Activated T-helper 17 cell treated with anti-CD3 and anti-CD28 coated beads, Interleukin-2, amount 50 U/mL, for 72 hours (primary cell): ENCODE measurements at places on chromosomes 1 and 21. TPM values are rescaled to one million over a fixed set of nuclear protein-coding genes. Genes with fewer than 3 reads are reported as not detected.

- ATAC-seq: peak; percentile 93
These were observed at the start of gene THEM4 for GRCh38 chr1:151909167-151910149. Gene THEM4 (minus strand): TSS chr1:151909511. CDS start chr1:151909458, 53 bp downstream.

- no peak for ATAC-seq
These were observed 235.4 kb upstream of the SNX7 start for GRCh38 chr1:98426092-98426491.

DNA sequence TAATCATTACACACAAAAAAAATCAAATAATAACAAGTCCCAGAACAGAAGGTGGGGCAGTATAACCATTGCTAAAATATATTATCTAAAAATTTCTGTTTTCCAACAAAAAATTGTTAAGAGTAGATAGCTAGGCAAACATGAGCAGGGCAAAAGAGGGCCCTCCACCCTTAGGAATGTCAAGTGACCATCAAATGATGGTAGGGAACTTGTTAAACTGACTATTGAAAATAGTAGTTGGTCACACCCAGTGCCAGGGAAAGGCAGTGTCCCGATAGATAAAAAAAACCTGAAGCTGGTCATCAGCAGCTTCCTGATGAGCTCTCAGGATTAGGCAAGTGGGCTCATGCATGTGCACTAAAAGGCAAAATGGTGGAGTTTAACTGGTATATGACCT lies 18.4 kb upstream of the COP1 start:
- no peak for ATAC-seq

GRCh38 chr1:168467452-168467851 lies 76.3 kb downstream of the XCL2 start:
- peak; percentile 12 for ATAC-seq

- no peak for ATAC-seq
These were observed 421.4 kb upstream of the RUNX1 start for GRCh38 chr21:35470522-35470921.

GRCh38 chr1:156284112-156284511 lies at the start of gene TMEM79:
Gene TMEM79 (plus strand): TSS chr1:156284325. CDS start chr1:156285227, 902 bp downstream.
- ATAC-seq: no peak

Gene OBSCN
- 10.8 TPM for total RNA-seq

DNA sequence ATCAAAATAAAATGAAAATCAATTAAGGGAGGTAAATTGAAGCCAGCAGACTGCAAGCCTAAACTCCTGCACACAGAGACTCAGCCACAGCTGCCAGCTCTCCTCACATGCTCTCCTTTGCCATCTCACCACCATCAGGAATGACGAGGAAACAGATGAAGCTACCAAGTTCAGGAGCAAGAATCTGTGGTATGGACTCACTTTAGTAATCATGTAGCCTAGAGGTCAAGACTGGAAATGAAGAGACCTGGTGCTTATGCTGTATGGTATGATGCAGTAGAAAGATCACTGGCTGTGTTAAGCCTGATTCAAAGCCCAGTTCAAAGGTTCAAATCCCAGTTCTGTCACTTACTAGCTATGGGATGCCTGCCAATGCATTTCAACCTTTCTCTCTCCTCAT lies 78.9 kb upstream of the CAMK1G start:
- ATAC-seq: no peak

DNA sequence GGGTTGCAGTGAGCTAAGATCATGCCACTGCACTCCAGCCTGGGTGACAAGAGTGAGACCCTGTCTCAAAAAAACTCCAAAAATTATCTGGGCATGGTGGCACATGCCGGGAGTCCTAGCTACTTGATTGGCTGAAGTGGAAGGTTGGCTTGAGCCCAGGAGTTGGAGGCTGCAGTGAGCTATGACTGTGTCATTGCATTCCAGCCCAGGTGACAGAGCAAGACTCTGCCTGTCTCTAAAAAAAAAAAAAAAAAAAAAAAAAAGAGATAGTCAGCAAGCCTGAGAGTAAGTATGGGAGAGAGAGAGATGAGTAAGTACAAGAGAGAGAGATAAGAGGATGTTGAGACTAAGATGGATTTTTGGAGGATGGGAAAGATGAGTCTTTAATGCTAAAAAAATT lies 180.8 kb upstream of the CACYBP start:
- ATAC-seq: peak; percentile 61

- no peak for ATAC-seq
These were observed 926 bp upstream of the MRPL55 start for GRCh38 chr1:228109962-228110488.

DNA sequence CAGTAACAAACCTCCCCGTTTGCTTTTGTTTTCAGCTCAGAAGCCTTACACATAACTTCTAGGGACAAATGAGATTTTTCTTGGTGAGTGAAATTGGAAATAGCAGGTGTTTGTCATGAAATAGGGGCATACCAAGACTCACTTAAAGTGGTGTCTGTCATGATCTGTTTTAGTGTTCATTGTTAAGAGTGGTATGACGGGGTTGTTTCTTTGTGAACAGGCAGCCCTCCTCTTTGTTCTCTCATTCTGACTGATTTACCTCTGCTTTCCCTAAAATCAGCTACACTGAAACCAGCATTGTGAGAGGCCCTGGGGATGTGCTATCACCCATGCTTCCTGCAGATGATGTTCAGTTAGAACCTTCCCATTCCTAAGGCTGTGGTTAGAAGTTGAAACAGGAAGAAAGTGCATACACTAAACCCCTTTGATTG lies 2.5 kb upstream of the ERO1B start:
- ATAC-seq: peak; percentile 65

DNA sequence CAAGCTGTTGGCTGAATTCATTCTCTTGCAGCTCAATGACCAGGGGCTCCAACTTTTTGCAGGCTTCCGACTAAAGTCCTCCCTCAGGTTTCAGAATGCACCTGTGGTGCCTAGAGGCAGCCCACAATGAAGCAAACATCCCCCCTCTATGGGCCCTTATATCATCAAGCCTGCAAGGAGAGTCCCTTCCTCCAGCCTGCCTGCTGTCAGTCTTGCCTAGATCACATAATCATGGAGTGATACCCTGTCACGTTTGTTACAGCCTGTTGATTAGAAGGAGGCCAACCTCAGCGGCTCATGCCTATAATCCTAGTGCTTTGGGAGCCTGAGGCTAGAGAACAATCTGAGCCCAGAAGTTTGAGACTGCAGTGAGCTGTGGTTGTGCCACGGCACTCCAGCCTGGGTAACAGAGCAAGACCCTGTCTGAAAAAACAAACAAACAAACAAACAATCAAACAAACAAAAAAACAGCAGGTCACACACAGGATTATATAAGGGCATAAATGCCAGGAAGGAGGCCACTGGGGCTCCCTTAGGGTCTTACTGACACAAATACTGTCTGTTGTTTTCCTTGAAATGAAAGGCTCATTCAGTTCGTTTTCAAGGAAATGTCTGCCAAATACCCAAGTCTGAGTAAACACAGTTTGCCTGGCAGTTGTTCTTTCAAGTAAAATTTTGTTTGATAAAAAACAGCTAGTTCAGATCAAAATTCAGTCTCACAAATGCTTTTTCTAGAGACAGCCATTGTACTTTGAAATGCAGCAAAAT lies 4.7 kb upstream of the SPRR3 start:
- ATAC-seq: no peak

DNA sequence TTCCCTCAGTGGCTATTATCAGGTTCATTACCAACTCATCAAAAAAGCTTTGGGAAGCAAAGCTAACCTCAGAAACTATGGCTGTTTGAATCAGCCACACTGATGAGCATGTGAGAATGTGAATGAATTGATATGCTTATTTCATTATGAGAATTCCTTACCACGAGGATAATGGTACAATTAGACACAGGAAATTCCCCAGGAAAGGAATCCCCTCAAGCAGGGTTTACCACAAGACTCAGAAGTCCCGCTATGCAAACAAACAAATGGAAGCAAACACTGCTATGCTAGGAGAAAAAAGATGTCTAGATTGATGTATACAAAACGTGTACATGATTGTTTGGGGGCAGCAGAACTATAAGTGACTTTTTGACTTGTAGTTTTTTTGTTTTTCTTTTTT lies 205.0 kb downstream of the HMCN1 start:
- ATAC-seq: no peak

DNA sequence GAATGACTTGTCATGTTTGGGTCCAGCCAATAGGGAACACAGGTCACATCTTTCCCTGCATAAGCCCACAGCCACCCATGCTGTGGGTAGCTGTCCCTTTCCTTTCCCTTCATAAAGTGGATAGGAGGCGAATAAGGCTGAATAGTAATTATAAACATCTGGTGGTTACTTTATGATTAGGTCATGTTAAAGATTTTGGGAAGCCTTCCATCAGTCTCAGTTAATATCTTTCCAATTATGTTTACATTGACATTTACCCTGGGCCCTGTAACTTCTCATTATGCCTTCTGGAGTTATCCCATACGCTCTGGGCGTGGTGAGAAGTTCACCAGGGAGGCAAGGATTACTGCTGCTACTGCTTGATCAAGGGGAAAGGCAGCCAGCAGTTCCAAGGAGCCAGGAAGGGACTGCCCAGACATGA lies 197.2 kb downstream of the HLX start:
- no peak for ATAC-seq

- no peak for ATAC-seq
These were observed 9.2 kb upstream of the PADI1 start for GRCh38 chr1:17195731-17196130.

- no peak for ATAC-seq
These were observed 5.9 kb downstream of the ANKRD13C start for GRCh38 chr1:70348399-70349165.

Gene AMY1B
- not detected for total RNA-seq

Gene AKR7A3
- total RNA-seq: 1.6 TPM

DNA sequence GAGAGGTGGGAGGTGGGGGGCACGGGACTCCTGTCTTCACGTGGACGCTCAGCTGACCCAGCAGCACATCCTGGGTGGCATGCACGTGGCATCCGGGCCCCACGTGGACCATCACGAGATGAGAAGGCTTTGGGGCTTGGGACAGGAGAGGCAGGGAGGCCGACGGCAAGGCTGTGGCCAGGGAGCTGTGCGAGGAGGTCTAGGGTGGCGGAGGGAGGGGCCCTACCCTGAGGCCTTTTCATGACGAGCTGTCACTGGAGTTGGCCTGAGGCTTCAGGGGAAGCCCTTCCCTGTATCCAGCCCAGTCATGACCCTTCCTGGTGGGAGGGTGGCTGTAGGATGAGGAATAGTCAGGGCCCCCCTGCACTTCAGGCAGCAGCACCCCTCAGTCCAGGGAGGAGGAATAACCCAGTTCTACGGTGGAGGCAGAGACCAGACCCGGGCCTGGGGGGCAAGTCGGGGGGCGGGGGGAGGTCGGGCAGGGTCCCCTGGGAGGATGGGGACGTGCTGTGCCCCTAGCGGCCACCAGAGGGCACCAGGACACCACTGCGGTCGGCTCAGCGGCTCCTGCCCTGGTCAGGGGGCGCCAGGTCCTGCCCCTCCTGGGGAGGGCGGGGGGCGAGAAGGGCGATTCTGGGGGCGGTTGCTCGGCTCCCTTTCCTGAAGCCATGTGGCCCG lies 2.0 kb upstream of the PERM1 start:
- ATAC-seq: peak; percentile 78

Gene ORC1
- 38.6 TPM for total RNA-seq

DNA sequence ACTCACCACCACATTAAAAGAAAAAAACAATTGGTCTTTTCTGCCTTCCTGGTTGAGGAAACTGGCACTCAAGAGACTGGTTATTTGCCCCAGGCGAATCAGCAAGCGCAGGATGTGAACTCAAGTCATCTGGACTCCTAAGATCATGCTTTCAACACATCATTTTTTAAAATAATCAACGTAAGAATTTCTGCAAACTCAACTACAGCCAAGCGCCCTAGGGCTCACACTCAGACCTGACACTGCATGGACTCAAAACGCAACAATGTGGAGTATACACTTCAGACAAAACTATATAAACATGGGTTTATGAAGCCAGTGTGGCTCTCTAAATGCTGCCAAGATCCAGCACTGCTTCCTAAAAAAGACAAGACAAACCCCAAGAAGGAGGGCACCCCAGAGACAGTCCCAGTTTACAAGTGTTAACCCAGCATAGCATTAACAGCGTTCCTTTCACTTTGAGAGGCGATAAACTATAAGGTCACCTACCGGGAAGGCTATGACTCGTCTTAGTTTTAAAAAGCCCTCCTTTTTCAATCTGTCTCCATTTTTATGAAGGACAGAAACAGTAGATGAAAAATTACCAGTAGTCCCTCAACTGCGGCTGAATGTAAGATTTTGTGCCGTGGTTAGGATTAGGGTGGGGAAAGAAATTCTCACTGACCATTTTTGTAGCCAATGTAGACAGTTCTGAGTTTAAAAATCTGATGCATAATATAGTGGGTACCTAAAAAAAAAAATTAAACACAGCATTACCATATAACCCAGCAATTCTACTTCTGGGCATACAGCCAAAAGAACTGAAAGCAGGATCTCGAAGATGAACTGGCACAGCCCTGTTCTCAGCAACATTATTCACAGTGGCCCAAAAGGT lies 54.8 kb downstream of the SIPA1L2 start:
- peak; percentile 20 for ATAC-seq

- no peak for ATAC-seq
These were observed 506.5 kb downstream of the SMYD3 start for GRCh38 chr1:246000638-246001015.

Gene NUP133
- 42.1 TPM for total RNA-seq

DNA sequence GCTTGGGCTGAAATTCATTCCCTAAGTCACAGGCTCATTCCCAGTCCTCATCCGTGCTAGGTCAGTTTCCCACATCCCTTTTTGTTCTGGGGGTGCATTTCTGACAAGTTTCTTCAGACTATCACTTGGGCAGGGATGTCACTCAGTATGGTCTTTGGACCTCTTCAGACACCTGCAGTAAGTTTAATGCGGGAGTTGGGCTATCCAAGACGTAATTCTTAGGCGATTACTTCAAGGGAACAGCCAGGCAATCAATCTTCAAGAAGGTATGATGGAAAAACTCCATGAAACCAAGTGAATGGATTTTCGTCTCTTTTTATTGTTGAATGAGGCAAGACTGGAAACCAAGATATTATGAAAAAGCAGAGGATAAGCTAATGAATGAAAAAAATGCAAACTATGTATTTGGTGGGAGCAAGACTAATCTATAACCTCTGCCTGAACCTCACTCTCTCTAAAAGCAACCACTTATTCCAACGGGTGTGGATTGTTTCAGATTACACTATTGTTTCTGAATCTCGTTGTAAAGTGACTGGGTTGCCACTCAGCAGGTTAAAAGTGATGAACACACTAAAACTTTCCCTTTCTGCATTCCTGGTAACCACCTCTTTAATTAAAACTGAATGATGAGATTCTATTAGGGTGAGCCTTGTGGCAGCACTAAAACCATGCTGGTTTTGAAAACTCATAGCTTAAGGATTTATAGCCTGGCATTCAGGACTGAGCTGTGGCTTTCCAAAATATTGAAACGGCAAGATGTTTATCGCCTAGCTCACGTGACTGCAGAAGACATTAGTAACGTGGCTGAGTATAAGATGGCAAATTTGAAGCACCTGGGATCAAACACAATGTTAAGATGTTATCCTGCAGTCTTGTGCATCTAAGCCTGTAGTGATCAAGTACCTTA lies 1.1 kb downstream of the RASAL2 start:
- ATAC-seq: no peak

Gene HECTD3
- 29.5 TPM for total RNA-seq

GRCh38 chr1:107220036-107220435 lies 79.2 kb downstream of the NTNG1 start:
- no peak for ATAC-seq

Gene BTG2
- 340 TPM for total RNA-seq

Gene FMN2
- not detected for total RNA-seq

Gene CHD5
- total RNA-seq: 1.2 TPM
